ENCODE measurements at places on chromosomes 12 and 14.

DNA sequence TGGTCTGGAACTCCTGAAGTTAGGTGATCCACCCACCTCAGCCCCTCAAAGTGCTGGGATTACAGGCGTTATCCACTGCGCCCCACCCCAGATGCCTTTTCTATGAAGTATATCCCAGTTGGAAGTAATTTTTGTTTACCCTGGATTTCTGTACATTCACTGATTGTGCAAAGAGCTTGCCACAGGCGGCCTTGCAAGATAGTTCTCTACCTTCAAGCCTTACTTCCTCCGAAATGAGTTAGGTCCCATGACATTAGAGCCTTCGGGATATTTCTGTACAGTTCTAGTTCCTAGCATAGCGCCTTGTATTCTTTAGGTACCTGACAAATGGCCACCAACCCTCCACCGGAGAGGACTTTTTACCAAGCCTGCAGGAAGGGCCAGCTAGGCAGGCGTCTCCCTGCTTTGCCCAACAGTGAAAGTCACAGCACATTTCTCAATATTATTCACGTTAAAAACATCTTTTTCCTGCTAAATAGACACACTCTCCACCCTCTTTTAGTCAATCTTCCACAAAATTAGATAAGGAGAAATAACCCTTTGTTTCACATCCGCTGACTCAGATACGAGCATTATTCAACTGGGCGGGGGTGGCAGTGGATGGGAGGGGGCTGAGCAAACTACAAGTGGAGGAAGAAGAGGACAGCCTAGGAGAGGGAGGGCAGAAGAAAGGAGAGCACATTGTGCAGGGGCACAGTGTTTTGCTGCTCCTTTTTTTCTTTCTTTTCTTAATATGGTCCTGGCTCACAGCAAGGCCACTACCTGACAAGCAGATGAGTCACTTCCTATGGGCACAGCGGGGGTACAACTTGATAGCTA is 40.0 kb upstream of the CAPRIN2 start:
- no peak for DNase-seq

DNA sequence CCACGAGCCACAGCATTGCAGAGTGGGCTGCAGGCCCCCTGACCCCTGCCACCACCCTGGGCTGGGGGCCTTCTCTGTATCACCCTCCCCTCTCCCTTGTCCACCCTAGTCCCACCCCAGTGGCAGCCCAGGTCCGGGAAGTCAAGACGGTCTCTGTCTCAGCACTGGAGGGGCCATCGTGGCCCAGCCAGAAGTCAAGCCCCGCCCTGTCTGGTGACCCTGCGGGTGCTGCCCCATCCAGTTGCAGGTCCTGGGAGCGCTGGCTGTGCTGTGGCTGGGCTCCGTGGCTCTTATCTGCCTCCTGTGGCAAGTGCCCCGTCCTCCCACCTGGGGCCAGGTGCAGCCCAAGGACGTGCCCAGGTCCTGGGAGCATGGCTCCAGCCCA is 2.7 kb downstream of the PLD4 start:
- DNase-seq: no peak

DNA sequence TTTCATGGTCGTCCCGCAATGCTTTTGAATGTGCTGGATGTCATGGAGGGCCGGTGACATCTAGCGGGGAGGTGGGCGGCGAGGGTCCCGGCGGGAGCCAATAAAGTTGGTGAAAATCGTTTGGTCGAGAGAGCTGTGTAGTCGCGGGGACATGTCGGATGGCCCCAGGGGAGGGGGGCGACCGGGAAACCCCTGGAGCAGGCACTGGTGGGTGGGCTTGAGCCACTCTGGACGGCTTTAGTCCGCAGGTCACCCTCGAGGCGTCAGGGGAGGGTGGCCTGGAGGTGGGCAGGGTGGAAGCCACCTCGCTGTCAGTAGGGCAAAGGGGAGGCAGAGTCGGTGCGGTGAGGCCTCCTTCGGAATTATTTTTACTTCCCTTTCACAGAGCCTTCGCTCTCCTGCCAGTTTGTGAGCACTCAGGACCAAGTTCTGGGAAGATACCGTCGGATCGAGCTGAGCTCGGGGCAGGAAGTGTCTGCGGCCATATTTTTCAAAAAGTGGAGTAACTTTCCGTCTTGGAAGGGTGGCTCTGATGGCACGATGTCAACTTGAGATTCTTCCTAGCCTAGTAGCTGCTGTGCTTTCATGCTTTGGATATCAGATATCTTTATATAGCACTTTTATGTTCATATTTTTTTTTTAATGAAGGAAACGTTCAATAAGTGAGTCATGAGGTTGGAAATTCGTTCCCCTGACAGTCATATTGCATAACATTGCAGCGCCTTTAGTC is 28.2 kb downstream of the WBP11 start:
- peak; percentile 8 for DNase-seq

- DNase-seq: no peak
Observed at GRCh38 chr14:103207388-103208072, 84.3 kb downstream of the TNFAIP2 start.

DNA sequence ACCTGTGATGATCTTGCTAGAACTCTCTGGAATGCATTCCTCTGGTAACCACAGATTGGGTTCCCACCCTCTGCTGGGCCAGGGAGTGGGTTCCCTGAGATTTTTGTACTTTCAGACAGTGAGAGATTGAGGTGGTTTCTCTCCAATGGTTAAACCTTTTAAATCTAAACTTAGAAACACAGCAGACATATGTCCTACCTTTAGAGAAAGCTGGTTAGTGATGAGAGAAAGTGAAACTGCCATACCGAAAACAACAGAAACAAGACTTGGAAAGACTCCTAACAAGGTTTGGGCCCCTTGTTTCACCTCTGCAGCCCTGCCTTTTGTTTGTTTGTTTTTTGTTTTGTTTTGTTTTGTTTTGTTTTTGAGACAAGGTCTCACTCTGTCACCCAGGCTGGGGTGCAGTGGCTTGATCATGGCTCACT is 9.7 kb upstream of the SGPP1 start:
- no peak for DNase-seq

GRCh38 chr14:50928002-50928635 is 16.2 kb downstream of the PYGL start:
- DNase-seq: no peak
